ENCODE measurements at places on chromosomes 1 and 21.

DNA sequence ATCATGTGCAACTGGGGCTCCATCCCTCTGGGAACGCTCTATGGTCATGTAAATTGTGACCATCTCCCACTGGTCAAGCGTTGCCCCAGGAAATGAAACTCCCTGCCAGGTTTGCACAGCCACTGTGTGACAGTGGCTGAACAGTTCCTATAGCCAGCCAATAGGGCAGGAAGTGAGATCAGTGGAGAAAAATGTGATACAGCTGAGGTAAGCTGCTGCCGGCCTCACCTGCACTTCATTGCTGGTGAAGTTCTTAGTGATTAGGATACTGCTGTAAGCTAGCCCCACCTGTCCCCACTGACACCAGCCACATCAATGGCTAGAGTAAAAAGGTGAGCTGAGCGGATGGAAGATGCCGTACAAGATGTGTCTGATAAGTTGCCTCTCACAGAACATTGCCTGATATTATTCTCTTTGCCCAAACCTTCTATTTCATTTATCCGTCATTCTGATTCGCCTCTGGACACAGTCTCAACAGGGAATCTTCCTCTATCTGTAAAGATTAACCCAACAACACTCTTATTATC is 38.4 kb upstream of the CDC42BPA start:
- peak; percentile 48 for DNase-seq

DNA sequence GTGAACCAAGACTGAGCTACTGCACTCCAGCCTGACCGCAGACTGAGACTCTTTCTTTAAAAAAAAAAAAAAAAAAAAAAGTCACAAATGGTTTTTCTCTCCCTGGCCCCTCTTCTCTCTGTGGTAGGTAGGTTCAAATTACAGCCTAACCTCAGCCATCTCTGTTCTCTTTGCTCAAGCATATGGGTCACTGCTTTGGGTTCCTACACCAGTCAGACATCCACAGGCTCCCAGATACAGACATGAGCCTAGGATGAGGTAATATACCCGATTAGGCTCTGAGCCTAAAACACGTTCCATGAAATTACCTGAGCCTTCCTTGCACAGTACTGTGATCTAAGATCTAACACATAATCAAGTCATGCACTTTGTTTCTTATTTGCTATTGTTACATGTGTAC is 90.5 kb upstream of the JAK1 start:
- DNase-seq: no peak

DNA sequence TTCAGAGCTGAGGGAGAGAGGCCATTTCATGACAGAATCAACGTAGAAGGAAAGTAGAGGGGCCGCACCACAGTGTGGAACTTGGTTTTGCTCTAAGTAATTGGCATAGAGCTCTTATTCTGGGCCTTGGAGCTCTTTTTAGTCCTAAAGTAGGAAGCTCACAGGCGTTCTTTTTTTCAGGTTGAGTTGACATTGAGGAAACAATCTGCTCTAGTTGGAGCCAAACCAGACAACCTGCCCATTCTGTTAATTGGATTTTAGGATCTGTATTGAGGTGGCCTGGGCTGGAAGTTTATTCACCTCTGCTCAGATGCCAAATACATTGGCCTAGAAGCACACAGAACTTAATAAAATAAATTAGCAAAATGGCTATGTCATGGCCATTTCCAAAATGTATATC is 1093.9 kb downstream of the ADGRL2 start:
- no peak for DNase-seq

- DNase-seq: peak; percentile 57
Observed at GRCh38 chr1:245079021-245079609, 75.7 kb upstream of the KIF26B start.

- no peak for DNase-seq
Observed at GRCh38 chr1:232428036-232428645, 201.8 kb downstream of the SIPA1L2 start.

DNA sequence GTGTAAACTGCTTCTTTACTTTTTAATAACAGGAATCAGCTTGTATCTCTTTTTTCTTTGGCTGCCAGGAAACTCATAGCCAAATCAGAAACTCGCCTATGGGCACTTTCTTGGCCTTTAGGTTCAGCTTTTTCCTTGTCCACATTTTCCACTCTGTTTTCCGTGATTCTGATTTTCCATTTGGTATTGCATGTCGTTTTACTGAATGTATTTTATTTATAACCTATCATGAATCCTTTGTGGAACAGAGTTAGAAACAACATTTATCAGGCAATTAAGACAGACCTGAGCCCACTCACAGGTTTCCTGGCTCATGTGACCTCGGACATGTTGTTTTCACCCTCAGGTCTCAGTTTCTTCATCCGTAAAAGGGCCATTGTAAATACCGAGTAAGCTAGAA is 5.3 kb upstream of the ECE1 start:
- no peak for DNase-seq

All from HCT116 (cell line).